ENCODE measurements at places on chromosomes 13 and 19.

DNA sequence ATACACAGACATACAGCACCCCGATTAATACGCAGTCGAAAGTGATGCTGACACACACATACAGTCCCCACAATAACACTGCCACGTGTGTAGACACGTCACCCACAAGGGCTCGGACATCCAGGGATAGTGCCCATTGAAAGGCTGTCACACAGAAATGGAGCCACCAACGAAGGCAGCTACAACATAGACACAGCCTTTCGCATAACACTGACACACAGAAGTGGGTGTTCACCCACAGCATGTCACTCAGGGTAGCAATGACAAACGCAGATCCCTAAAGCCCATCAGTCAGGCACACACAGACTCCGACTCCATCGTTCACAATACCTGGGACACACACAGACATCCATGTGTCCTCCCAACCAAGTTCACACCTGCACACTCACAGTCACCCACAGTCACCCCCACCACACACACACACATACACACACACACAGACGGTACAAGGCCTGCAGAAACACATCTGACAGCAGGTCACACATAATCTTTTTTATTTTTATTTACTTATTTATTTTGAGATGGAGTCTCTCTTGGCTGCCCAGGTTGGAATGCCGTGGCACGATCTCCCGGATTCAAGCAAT is 10.4 kb upstream of the NANOS3 start:
- DNase-seq = no peak

DNA sequence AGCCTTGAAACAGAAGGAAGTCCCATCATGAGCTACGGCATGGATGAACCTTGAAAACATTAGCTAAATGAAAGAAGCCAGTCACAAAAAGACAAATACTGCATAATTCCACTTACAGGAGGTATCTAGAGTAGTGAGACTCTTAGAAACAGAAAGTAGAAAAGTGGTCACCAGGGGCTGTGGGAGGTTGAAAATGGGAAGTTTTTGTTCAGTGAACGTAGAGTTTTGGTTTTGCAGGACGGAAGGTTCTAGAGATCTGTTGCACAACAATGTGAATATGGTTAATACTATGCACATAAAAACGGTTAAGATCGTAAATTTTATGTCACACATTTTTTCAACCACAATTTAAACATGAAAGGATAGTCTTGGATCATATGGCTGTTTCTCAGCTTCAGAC is 11.9 kb upstream of the SLC10A2 start:
- DNase-seq = no peak

- DNase-seq = no peak
These were observed 543.3 kb upstream of the SPRY2 start for GRCh38 chr13:80884056-80884785.

DNA sequence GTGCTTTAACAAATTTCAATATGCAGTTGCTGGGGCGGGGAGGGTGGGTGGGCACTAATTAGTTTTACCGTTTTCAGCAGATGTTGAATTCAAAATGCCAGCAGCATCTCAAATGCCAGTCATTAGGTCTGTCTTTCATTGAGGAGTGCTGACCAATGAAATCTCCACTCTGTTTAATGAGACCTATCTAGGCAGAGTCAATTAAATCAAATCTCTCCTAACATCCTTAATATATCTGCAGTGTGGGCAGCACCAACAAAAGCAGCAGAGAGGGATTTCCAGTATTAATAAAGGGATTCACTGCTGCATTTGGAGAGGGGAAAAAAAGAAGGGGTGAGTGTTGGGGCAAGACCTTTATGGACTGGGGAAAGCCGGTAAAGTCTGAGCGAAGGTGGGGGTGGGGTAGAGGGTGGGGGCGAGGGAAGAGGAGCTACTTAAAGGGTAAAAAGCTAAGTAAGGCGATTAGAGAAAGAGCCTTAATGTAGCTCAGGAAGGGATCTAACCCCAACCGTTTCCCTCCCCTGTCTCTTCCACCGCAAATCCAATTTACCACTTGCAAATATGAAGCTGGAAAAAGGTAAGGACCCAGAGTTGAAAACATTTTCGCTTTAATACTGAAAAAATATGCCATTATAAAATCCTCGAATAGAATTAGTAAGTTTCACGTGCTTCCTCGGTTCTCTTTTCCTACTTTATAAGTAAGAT is 4.5 kb downstream of the SLITRK1 start:
- DNase-seq = no peak

GRCh38 chr13:110275931-110276552 is 30.9 kb downstream of the COL4A1 start:
- no peak for DNase-seq

- DNase-seq = no peak
These were observed 40.5 kb downstream of the DZIP1 start for GRCh38 chr13:95603887-95604555.

GRCh38 chr19:34639491-34640085 is 37.4 kb downstream of the SCGB2B2 start:
- peak; percentile 53 for DNase-seq

GRCh38 chr13:97976610-97977521 is 23.4 kb downstream of the IPO5 start:
- DNase-seq = no peak

Measured in NCI-H2107 (cell line).